ENCODE measurements at places on chromosomes 11 and 22.
A peak's percentile ranks its signal among the peaks of the same experiment; 100 is the strongest.

DNA sequence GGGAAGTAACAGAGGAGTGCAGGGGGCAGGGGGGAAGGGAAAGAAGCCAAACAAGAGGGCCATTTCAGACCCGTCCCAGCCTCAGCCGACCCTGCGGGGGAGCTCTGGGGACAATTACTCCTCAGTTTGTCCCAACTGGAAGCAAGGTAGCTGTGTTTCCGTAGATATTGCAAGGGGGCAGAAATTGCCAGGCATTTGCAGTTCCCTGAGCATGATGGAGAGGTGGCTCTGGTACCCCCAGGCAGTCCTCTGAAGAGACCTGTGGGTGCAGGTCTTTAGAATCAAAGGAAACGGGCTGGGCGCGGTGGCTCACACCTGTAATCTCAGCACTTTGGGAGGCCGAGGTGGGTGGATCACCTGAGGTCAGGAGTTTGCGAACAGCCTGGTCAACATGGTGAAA, 13.8 kb upstream of the JAM3 start:
- DNase-seq, result no peak

DNA sequence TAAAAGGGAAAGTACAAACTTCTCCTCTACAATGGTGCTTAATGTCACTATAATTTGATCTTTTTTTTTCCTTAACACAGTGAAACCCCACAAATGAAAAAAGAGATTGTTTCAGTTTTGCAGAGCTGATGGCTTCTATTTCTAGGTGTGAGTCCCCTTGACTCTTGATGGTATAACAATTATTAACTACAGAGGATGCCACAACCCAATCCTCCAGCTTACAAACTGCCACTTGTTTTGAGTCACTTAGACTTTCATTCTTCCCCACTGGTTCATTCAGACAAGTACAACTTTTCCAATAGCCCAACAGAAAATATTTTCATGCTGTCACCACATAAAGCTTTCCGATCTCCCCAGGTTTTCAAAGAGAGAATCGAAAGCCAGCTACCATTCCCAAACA, 812.2 kb downstream of the LRRC4C start:
- DNase-seq, result no peak

- DNase-seq, result no peak
Measured at GRCh38 chr11:76597533-76598425, 72.8 kb downstream of the LRRC32 start.

GRCh38 chr11:3105791-3106735, 48.8 kb upstream of the CARS1 start:
- DNase-seq, result no peak

GRCh38 chr22:21834869-21835268, 32.6 kb downstream of the MAPK1 start:
- DNase-seq, result no peak

DNA sequence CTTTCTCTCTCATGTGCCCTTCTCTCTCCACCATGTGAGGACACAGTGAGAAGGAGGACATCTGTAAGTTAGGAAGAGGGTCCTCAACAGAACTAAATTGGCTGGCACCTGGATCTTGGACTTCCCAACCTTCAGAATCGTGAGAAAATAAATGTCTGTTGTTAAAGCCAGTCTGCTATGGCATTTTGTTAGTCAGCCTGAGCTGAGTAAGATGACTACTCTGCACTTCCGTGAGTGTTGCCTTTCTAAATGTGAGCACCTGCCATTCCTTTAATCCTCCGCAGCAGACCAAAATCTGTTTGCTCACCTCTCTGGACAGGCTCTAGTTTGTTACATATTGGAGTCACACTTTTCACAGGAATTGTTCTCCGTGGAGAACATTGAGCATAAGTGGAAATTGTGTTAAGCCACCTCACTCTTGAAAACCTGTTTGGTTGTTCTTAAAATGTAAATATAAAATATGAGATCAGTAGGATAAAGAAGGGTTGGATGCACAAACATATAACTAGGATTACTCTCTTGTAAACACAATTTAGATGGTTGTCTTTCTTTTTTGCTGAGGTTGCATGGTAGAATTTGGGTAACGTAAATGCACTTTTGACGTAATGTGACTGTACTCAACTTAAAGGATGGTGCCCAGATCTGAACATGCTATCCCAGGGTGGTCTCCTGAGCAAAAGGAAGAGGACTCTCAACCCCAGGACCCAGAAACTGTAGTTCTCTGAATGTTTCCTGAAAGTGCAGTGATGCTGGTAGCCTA, 65.9 kb downstream of the SNX19 start:
- DNase-seq, result no peak

GRCh38 chr11:122784325-122784955, 53.9 kb upstream of the CRTAM start:
- no peak for DNase-seq

DNA sequence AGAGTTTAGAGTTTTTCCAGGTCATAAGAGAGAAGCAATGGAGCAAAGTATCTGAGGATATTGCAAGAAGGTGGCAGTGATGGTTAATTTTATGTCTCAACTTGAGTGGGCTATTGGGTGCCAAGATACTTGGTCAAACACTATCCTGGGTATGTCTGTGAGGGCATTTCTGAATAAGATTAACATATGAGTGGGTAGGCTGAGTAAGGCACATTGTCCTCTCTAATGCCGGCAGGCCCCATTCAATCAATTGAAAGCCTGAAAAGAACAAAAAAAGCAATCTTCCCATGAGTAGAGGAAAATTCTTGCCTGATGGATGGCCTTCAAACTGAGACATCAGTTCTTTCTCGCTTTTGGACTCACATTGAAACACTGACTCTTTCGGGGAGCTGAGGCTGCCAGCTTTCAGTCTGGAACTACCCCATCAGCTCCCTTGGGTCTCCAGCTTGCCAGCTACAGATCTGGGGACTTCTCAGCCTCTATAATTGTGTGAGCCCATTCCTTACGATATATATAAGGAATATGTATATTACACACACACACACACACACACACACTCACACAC, 228.8 kb downstream of the BUD13 start:
- no peak for DNase-seq

DNA sequence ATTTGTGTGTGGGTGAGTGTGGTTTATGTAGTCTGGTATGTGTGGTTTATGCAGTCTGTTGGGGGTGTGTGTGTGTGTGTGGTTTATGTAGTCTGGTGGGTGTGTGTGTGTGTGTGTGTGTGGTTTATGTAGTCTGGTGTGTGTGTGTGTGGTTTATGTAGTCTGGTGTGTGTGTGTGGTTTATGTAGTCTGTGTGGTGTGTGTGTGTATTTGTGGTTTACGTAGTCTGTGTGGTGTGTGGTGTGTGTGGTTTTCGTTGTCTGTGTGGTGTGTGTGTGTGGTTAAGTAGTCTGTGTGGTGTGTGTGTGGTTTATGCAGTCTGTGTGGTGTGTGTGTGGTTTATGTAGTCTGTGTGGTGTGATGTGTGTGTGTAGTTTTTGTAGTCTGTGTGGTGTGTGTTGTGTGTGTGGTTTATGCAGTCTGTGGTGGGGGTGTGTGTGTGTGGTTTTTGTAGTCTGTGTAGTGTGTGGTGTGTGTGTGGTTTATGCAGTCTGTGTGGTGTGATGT, 26.2 kb upstream of the PARVG start:
- DNase-seq, result no peak

DNA sequence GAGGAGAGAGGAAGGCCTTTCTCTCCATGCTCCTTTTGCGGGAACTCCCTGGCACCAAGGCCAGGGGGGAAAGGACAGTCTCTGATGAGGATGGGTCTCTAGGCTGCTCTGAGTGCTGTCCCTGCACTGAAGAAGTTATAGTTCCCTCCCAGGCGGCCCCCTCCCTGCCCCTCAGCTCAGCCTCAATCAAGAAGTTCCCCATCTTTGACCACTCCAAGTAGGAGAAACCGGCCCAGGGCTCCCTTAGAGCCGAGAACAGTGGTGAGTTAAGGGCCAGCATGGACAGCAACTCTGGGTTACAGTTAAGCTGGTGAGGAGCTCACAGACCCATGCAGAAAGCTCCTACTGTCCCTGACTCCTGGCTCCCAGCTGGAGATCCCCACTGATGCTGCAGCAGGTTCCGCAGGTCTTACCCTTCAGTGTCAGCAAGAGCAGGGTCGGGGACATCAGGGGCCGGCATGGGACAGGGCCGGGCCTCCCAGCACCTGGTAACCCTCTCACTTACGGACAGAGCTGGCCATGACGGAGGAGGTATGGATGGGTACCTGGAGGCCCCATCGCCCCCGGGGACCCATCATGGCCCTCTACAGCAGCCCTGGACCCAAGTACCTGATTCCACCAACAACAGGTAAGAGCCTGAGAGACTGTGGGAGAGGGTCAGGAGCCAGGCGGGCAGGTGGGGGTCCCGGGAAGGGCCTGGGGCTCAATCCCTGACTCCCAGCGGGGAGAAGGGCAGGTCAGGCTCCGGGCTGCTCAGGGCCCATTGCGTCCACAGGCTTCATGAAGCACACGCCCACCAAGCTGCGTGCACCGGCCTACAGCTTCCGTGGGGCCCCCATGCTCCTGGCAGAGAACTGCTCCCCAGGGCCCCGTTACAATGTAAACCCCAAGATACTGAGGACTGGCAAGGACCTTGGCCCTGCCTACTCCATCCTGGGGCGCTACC, 4.2 kb downstream of the SCGB1C1 start:
- DNase-seq, result no peak

GRCh38 chr22:27491888-27492287, 309.7 kb downstream of the MN1 start:
- DNase-seq, result no peak

GRCh38 chr11:64110465-64111375, 55.2 kb downstream of the MACROD1 start:
- DNase-seq, result no peak

DNA sequence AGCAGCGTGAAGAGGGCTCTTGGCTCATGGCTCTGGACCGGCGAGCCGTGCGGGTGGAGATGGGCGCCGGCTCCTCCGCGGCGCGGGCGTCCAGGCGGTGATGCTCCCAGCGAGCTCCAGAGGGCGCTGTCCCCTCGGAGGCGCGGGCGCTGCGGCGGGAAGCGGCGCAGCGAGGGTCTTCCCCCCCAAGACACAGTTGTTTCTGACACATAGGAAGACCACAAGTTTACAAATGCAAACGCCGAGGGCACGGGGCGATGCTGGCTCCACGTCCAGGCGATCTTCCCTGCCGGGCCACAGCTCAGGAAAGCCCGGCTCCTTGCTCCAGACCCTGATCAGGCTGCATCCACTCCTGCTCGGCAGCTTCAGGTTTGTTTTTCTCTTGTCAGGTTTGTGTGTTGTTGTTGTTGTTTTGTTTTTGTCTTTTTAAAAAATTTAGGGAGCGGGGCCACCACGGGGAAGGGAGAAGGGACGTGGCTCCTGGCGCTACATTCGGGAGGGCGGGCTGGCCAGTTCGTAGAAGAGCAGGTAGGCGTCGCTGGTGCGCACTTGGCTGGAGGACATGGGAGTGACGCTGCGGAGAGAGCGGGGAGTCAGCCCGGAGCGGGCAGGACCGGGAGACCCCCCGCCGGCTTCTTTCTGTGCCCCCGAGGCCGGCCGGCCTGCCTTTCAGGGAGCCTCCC, 10.0 kb upstream of the MFRP start:
- DNase-seq, result peak; percentile 63

DNA sequence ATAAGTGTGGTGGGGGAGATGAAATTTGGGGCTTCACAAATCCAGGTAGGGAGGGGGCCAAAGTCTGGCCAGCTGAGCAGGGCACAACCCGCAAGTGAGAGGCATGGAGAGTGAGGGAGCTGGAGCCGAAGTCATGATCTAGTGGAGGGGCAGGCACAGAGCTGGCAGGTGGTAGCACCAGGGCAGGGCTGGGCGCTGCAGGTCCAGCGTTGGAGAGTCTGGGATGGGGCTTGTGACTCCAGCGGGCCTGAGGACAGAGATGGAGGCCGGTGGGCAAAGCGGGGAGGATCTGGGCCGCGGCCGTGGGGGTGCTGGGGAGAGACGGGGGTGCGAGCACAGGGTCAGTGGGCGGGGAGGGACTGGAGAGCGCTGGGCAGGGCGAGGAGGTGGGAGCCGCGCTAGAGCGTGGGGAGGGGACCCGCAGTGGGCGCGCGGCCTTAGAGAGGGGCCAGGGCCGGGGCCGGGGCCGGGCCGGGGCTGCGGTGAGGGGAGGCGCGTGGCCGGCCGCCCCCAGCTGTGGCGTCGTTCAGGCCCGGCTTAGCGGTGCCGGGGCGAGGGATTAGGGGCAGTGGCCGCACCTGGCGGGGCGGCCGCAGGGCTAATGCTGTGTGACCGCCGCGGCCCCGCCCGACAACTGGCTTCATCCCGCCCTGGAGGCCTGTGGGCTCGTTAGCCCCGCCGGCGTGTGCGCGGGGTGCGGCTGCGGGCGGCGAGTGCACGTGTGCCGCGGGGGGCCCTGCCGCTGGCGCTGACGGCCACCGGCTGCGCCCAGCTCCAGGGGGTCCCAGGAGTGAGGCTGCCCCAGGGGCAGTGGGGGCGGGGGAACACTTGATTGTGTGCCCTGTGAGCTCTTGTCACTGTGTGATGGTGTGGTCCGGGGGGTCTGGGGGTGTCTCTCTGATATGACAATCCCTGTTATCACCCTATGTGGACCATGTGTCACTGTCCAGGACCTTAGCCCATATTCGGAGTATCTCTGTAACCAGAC, 23.6 kb upstream of the MYOD1 start:
- DNase-seq, result no peak

- no peak for DNase-seq
Measured at GRCh38 chr22:50115693-50116092, 25.9 kb downstream of the MOV10L1 start.

DNA sequence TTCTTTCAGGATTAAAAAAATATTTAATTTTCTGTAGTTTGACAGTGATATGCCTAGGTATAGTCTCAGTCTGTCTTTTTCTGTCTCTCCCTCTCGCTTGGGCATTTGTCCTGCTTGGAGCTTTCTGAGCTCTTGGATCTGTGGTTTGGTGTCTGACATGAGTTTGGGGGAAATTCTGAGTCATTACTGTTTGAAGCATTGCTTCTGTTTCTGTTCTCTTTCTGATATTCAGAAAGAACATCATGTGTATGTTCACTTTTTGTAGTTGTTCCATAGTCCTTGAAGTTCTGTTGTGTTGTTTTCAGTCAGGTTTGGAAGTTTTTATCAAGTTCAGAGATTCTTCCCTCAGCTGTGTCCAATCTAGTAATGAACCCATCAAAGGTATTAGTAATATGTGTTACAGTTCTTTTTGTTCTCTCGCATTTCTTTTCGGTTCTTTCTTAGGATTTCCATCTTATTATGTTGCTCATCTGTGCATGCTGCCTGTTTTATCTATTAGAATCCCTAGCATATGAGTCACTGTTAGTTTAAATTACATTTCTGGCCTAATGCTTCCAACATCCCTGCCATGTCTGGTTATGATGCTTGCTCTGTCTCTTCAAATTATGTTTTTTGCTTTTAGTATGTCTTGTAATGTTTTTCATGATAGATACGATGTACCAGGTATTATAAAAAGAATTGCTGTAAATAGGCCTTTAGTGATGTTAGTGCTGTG, 48.4 kb downstream of the DDX10 start:
- no peak for DNase-seq

DNA sequence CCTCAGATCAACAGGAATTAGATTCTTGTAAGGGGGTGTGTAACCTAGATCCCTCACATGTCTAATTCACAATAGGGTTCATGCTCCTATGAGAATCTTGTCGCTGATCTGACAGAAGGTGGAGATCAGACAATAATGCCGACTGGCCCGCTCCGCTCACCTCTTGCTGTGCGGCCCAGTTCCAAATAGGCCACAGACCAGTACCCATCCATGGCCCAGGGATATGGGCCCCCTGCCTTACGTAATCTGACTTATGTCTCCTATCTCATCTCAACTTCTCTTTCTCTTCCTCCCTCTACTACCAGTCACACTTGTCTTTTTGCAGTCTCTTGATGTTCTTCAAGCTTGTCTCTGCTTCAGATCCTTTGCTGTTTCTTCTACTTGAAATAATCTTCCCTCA, 70.0 kb downstream of the CWF19L2 start:
- DNase-seq, result no peak
